ENCODE measurements at places on chromosomes 12 and 14.
A peak's percentile ranks its signal among the peaks of the same experiment; 100 is the strongest.

GRCh38 chr12:998020-998874 lies 7.2 kb downstream of the ERC1 start:
- DNase-seq, result peak; percentile 15

DNA sequence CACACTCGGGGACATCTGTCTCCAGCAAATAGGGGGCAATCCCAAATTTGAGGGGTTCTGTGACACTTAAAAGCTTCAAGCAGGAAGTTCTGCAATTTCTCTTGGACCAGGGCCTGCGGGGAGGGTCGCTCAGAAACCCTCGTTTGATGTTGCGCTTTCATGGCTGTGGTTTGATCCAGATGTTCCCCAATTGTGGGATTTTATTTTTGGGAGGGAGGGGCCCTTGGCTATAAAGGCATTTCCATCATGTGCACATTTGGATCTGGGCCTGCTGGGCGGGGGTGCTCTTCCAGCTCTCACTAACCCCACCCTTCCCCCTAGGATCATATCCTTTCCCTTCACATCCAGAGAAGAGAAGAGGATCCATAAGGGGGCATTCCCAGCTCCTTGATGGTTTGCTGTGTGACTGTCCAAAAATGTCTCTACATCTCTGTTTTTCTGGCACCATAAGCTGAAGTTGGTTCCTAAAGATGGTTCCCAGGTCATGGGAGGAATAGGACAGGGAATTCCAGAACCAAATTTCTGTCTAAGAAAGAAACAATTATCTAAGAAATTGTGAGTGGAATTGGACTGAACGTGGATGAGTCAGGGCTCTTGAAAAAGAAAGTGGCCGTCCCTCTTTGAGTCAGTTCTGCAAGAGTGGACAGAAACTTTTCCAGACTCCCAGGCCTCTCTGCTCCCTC lies 47.2 kb downstream of the SMUG1 start:
- no peak for DNase-seq

DNA sequence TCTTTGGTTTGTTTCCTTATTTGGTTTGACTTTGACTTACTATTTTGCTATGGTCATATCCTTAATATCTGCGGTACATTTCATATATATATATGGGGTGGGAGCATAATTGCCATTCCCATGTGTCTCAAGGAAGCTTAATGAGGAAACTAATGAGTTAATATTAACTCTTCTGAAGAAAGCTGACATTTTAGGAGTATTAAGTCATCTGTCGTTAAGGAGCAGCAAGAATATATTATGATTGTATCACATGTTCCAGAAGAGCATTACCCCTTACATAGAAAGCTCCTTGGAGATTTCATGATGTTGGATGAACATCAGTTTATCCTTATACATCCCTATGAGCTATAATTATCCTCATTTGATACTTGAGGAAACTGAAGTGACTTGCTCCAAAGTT lies 15.6 kb downstream of the DYRK2 start:
- DNase-seq, result no peak

GRCh38 chr14:77151918-77152588 lies 10.5 kb upstream of the ZDHHC22 start:
- DNase-seq, result peak; percentile 56

GRCh38 chr14:104267895-104268294 lies 129.5 kb downstream of the KIF26A start:
- no peak for DNase-seq

- no peak for DNase-seq
Observed at GRCh38 chr14:105913221-105913620, 386.8 kb downstream of the TMEM121 start.
